ENCODE measurements at places on chromosomes 7 and 10. TPM values are rescaled to one million over a fixed set of nuclear protein-coding genes. Genes with fewer than 3 reads are reported as not detected.
A peak's percentile ranks its signal among the peaks of the same experiment; 100 is the strongest.

GRCh38 chr10:60293581-60294175 lies 96.0 kb downstream of the ANK3 start:
- DNase-seq = no peak

- no peak for DNase-seq
Observed at GRCh38 chr7:137296576-137296975, 47.0 kb downstream of the PTN start.

DNA sequence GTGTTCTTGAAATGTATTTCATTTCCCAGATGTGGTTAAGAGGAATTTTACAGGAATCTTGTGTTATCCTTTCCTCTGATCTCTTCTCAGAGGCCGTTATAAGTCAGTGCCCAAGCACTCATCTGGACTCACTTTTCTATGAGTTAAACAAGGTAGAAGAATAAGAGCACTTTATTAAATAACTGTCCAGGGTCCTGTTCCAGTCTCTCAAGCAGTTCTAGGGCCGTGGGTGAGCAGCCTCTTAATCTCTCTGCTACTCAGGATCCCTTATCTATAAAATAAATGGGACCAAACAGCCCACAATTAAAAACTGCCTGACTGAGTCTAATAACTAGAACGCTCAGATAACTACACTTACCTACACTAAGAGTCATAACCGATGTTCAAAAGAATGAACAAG lies 111.2 kb downstream of the OSBPL3 start:
- DNase-seq = no peak

- DNase-seq = peak; percentile 15
Observed at GRCh38 chr10:119139464-119140067, 25.9 kb downstream of the SFXN4 start.

DNA sequence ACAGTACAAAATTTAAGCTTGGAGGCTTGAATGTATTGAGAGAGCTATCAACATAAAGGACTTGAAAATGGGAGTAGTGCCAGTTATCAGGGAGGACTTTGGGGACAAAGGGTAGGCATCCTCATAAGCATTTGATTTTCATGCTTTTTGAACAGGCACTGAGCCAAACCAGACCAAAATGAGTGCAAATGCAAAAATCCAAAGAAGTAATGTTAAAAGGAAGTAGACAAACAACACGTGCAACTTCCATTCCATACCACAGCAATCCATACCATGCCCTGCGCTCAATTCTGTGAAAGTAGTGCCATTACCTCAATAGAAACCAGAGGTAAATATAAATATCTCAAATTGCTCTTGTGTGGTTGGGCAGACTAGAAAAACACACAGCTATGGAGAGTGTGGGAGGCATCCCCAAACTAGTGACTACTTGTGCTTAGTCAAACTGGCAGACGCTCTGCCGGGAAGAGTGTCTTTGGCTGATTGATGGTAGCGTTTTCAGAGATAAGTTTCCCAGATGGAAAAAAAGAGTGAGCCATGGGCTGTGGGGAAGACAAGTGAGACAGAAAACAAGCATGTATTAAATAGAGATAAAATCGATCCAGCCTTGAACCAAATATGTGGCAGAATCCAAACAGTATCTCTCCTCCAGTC lies 161.5 kb downstream of the CREB5 start:
- DNase-seq = no peak

ASZ1 gene
- not detected for total RNA-seq

DNA sequence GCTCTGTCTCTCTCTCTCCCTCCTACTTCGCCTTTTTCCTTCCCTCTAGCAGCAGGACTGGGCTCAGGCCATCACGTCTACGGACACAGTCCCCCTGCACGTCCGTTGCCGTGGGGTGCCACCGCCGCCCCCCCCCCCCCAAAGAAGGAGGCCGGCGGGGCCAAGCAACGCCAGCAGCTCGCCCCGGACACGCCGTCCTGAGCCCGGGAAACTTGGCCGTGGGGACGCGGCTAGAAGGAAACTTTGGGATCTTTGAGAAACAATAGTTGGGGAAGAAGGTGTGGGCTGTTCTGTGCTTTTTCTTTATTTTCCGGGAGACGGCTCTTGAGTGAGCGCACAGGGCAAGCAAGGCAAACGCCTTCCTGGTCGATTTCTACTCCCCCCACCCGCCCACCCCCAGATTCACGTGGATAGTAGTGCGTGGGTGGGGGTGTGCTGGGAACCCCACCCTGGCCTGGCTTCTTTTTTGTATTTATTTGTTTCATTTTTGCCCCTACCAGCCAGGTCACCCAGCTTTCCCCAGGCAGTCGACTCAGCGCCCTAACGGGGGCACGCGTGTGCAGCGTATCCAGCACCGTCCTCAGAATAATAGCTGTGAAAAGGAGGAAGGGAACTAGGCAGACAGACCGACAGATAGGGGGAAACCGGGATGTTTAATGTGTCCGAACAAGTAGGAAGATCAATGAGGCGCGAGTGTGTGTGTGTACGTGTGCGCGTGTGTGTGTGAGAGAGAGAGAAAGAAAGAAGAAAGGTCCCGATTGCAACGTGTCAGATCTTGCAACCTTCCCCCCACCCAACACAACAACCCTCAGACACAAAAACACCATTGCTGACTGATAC lies 1.4 kb downstream of the MXI1 start:
- peak; percentile 45 for DNase-seq

NODAL gene
- total RNA-seq = not detected

CLEC5A gene
- not detected for total RNA-seq

- no peak for DNase-seq
Observed at GRCh38 chr7:143356414-143357050, 6.0 kb downstream of the FAM131B start.

SORCS1 gene
- not detected for total RNA-seq

DNA sequence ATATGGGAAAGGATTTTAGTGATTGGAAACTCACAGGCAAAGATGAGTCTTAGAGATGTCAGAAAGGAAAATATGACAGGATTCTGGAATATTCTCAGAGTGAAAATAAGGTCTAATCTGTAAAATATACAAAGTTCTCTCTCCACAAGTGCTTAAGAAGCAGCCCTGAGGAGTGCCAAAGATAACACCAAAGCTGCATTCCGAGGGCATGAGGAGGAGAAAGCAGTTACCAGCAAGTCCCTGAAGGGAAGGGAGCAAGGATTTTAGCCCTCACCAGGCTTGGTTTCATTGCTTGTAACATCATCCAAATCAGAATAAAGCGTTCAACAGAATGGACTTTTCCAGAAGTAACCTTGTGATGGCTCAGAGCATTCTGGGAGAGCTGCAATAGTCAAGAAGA lies 31.4 kb upstream of the DLX6 start:
- no peak for DNase-seq

DNA sequence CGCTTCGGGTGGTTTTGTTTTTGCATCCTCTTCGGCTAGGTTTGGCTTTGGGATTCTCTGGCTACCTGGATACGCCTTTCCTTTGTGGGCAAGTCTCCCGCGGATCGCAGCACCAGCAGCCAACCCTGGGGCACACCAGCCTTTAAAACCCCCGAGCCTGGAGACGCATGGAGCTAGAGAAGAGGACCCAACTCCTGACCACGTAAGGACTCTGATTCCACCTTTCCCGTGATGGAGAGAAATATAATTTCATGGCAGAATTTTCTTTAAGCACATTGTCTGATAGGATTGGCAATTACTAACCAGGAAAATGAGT lies 535.4 kb upstream of the GALNT17 start:
- no peak for DNase-seq

DNA sequence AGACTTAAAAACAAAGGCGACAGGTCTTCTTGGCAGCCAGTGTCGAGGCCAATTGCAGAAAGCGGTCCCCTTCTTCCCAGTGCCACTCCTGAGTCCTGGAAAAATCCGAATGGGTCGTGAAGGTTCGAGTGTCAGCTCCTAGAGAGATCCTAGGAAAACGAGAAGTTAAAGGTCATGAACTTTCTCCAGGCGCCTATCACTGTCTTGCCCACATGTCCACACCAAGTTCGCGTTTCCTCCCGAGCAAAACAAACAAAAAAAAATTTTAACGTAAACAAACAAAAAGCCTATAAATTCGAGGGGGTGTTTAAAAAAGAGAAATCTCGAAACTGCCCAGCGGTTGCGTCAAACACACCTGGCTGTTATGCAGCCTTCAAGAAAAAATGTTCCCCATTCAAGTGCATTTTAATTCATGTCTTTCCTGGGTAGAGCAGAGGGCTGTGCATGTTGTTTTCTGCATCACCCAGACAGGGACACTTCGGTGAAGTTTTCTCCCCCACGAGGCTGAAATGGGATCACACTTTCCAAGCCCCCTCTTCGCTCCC lies 1.5 kb downstream of the ARHGAP21 start:
- peak; percentile 9 for DNase-seq

- DNase-seq = no peak
Observed at GRCh38 chr10:98090822-98091221, 43.6 kb upstream of the R3HCC1L start.

TYW1B gene
- total RNA-seq = 4.4 TPM

MBL2 gene
- not detected for total RNA-seq

DNA sequence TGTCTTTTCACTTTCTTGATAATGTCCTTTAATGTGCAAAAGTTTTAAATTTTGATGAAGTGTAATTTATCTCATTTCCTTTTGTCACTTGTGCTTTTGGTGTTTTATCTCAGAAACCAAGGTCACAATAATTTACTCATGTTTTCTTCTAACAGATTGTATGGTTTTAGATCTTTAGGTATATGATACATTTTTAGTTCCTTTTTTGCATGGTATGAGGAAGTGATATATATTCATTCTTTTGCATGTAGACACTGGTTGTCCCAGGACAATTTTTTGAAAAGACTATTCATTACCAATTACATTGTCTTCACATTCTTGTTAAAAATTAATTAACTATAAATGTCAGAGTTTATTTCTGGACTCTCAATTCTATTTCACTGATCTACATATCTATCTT lies 39.8 kb upstream of the GPR22 start:
- DNase-seq = no peak

- no peak for DNase-seq
Observed at GRCh38 chr7:75637854-75638593, 100.7 kb downstream of the HIP1 start.

GRCh38 chr10:7485799-7486198 lies 75.0 kb upstream of the SFMBT2 start:
- DNase-seq = no peak

Measured in HFFc6 (cell line).